ENCODE measurements at places on chromosomes 5 and 9.

DNA sequence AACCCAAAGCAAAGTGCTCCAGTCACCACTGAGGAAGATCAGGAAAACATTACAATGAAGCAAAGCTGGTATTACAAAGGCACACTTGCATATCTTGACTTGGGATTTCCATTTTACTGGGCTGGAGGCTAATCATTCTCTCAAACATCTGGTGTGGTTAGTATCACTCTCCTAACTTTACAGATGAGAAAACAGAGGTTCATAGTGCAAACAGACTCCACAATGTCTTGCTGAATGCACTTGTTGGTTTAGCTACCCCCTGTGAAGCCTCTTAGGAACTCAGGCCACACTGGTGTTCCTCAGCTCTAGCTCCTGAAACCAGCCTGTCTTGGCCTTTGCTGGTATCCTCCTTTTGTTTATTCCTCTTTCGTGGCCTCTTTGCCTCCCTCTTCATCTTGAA, 29.5 kb upstream of the SMAD5 start:
- DNase-seq: no peak

GRCh38 chr5:91357012-91357634, 26.0 kb downstream of the ARRDC3 start:
- no peak for DNase-seq

DNA sequence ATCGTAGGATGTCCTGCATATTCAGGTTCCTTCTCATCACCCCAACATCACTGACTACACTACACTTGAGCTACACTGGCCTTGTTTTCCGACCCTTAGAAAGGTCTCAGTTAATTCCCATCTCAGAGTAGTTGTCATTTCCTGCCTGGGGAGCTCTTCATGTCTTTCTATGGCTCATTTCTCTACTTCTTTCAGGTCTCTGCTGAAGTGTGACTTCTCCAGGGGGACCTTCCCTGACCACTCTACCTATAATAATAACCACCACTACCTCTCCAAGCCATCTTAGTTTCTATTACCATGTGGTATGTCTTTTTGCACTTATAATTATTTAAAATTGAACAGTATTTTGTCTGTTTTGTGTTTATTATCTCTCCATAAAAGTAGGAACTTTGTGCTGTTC, 113.2 kb downstream of the STARD4 start:
- DNase-seq: no peak

DNA sequence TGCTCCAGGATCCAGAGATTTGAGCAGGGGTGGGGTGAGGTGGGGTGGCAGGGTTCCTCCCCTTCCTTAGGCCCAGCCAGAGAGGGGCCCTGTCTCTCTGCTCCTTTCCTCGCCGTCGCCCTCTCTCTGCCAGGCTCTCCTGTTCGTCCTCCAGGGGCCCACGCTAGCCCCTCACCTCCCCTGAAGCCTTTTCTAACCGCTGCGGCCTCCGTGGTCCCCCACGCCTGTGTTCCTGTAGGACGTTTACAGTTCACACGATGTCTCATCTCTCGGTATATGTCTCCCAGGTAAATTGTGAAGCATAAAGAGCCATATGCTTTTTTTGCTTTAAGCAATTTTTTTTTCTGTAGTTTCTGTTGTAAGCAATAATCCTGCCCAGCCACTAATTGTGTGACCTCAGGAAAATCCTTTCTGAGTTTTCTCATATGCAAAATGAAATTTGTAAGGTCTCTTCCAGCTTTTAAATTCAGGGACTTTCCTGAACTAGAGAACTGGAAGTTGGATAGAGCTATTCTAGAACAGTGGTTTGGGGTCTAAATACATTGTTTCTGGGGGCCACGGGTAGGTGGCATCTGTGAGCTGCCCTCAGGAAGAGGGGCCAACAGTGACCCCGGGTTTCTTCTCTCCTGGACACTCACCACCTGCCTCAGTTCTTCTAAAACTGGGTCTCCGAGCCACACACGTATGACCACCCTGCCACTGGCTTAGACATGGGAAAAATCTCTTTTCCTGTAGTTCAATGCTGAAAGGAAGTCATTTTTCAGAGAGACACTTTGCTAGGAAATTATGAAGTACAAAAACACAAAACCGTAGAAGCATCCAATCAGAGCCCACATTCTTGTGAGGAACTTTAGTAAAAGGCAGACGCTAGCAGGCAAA, 50.2 kb upstream of the ZNF366 start:
- DNase-seq: no peak

GRCh38 chr5:132528021-132528420, 15.3 kb downstream of the IL5 start:
- no peak for DNase-seq

DNA sequence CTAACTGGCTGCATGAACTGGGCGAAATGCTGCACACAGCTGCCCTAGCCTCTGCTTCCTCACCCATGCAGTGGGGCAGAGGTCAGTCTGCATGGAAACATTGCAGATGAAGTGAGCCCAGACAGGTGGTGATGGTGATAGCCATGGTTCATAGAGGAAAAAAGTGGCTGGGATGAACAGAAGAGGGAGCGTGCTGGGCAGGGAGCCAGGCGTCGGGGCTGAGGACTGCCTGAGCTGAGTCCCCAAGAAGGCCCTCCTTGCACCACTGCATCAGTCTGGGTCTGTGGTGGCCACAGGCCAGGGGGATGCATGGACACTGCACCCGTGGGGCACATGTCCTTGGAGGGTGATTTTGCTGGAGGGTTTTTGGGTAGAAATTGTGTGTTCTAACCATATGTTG, 80.5 kb downstream of the AMBP start:
- DNase-seq: no peak

DNA sequence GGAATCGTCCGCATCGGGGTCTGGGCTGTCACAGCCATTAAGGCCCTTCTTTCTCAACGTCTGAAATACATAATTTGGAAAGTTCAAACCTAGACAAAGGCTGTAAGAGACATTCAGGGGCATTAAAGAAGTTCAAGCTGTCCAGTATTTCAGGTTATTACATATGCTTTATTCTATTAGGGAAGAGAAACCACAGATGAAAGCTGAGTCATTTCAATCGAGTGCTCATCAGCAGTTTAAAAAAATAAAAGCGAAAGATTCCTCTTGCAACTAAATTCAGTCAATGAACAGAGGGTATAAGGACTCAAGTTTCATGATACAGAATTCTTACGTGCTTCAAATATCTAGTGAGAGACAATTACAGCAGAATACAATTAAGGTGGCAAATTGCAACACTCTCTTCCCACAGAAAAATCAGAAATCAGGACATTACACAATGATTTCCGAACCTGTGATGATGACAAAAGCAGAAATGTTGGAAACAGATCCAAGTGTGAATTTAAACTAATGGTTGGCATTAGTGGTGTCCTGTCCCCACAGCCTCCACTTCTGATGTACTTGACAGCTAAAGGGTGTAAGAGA, 121.6 kb downstream of the MEF2C start:
- DNase-seq: no peak

DNA sequence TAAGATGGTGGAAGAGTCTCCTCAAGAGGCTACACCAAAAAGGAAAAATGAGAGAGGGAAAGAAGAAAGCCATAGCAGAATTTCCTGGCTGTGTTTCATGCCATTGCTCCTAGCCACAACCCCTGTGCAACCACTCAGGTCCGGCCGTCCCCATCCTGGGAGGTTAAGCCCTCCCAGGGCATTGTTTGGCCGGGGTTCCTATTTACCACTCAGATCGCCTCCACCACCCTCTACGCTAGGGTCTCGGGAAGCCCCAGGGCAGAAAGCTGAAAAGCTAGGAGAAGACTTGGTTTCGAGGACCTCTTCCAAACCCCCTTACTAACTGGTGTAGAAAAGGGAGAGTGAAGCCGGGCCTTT, 715 bp downstream of the RC3H2 start:
- DNase-seq: no peak

DNA sequence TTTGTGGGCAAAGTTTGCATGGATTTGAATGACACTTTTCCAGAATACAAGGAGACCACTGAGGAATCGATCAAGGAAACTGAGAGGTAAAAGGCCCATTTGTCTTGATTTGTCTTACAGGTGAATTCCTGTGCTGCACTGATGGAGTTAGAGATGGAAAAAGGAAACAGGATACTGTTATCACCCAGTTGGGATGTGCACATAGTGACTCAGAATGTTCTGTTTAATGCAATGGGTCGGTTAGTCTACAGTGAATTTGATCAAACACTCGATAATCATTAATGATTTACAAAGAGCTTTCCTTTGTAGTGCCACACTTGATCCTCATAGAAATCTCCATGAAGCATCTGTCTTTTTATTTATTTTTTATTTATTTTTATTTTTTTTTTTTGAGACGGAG, 64.7 kb downstream of the GDA start:
- no peak for DNase-seq

- no peak for DNase-seq
Measured at GRCh38 chr5:59587489-59588337, 305.8 kb downstream of the PDE4D start.

DNA sequence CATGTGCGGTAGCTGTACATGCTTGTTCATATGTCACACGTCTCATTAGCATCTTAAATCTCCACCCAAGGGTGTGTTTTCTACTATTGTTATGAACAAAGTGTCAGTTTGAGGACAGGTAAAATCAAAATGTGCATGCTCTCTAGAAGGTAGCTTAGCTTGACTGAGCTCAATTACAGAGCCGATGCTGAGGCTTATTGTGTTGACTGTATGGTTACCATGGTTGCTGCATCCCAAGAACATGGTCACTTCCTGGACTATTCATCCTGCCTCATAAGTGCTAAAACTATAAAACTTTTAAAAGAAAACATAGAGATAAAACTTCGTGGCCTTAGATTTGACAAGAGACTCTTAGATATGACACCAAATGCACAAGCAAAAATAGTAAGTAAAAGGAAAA, 426.1 kb upstream of the CTNND2 start:
- no peak for DNase-seq

DNA sequence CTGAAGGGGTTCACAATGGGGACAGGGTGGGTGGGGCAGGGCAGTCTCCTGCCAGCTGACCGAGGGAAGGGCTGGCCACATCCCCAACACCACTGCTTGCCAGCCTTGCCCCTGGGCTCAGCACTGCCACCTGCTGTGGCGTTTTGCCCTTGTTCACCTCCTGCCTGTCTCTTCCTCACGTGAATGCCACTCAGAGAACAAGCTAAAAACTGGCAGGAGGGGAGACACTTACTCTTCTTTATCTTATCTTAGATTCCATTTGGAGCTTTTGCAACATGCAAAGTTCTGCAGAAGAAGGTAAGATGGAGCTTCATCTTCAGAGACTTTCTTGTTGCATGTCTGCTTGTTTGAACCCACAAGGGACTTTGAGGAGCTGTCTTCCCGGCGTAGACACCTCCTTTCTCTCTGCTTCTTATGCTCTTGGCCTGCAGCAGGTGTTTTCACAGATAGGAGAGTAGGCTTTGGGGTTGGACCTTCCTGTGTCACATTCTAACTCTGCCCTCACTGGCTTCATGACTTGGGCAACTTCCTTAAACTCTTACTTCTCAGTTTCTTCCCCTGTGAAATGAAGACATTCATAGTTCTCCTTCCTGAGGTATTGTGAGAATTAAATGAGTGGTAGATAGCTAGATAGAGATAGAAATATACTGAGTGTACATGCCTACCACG, 4.1 kb downstream of the LRSAM1 start:
- no peak for DNase-seq

- no peak for DNase-seq
Measured at GRCh38 chr5:73250645-73251044, 77.7 kb downstream of the TMEM174 start.

- no peak for DNase-seq
Measured at GRCh38 chr5:173720953-173721600, 104.6 kb upstream of the BOD1 start.

DNA sequence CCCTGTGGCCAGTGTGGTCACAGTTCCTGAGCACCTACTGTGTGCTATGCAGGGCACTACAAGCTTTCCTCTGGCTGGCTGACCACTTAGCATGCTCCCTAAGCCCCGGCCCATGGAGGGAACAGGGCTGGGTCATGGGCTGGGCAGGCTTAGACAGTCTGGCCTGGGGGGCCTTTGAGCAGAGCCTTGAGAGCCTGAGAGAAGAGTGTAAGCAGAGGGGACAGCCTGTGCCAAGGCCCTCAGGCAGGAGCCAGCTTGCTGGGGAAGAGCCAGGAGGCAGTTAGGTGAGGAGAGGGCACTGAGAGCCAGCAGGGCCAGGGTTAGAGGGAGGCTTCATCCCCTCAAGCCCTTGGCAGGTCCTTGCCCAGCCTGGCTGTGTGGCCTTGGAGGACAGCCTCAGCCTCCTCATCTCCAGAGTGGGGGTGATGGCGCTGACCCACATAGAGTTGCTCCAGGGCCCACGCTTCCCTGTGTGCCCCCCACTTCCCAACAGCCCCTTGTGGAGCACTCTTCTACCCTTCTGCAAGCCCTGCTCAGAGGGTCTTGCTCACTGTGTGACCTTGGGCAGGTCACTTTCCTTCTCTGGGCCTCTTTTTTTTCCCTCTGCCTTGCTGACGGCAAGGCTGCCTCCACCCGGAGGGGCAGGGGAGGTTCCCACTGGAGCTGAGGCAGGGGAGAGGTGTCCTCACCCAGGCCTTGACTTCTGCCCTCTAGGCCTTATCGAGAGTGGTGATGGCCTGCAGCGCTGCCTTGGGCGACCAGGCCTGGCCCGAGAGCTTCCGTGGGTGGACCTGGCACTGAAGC, 107.1 kb downstream of the PHF2 start:
- DNase-seq: no peak

DNA sequence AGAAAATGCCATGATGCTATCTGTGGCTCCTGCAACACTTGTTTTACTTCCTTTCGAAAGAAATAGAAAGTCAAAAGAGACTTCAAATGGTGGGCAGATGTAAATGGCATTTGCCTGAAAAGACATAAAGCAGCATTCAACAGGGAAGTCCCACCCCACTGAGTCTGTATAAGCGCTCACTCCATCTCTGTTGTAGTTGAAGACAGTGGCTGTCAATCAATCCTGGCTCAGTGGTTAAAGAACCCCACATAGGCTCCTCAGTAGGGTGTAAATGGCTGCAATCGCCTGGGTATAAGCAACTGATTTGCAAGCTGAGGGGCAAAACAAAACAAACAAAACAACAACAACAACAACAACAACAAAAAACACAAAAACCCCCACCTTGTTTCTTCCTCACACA, 158.7 kb downstream of the EFNA5 start:
- no peak for DNase-seq

DNA sequence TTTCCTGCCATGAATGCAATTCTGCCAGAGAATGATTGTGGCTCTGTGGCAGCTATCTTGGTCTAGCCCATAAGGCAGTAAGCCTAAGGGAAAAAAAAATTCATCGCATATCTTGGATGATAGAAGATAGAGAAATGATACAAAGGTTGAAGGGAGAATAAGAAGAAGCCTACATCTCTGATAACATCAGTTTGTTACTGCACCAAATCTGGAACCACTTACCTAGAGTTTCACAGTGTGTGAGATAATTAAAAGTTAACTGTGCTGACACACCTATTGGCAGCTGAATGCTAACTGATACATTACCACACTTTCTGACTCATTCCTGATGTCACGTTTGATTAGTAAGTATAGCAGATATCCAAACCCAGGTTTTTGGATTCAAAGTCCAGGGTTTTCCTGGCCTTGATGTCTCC, 91.6 kb upstream of the TAF11L2 start:
- no peak for DNase-seq

DNA sequence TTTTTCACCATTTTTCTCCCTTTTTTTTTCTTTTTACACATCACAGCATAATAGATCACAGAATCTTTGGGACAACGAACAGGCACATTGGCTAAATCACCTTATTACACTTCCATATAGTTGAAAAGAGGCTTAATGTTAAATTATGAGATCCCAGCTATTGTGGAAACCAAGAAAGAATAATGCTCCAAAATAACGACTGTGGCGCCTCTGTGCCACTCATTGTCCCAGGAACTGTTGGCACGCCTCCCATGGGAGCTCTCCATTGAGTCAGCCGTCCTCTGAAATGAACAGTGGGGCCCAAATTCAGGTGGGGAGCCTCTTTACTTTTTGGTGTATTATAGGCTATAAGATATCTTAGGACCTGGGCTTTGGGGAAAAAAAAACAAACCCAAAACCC, 82.2 kb upstream of the NFIB start:
- DNase-seq: no peak
